ENCODE measurements at places on chromosomes 7 and 10.

GRCh38 chr10:83987216-83987615 lies 152.1 kb upstream of the GHITM start:
- no peak for DNase-seq

DNA sequence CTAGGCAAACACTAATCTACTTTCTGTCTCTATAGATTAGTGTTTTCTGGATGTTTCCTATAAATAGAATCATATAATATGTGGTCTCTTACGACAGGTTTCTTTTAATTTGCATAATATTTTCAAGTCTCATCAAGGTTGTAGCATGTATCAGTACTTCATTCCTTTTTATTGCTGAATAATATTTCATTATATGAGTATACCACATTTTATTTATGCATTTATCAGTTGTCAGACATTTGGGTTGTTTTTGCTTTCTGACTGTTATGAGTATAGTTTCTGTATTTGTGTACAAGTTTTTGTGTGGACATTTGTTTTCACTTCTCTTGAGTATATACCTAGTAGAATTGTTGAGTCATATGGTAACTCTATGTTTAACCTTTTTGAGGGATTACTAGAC lies 48.2 kb downstream of the SHOC2 start:
- no peak for DNase-seq

- no peak for DNase-seq
Observed at GRCh38 chr10:34658934-34659333, 156.2 kb downstream of the PARD3 start.

DNA sequence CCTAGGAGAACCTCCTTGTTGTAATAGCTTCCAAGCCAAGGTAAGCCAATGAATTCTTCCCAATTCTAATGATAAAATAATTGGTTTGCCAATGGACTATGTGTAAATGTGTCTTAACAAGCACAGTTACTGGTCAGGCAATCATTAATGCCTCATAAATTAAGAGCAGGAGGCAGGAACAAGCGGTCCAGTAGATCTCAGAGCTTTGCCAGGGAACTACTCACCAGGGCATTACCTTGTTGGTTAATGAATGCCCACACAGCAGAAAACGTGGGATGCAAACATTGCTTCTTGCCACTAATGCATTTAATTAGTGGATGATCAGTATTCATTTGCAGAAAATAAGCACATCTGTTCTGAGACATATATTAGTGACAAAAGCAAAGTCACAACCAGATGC lies 26.7 kb upstream of the ZNF800 start:
- DNase-seq: no peak

- peak; percentile 84 for DNase-seq
Observed at GRCh38 chr10:110395350-110396283, 90.9 kb upstream of the SMNDC1 start.

DNA sequence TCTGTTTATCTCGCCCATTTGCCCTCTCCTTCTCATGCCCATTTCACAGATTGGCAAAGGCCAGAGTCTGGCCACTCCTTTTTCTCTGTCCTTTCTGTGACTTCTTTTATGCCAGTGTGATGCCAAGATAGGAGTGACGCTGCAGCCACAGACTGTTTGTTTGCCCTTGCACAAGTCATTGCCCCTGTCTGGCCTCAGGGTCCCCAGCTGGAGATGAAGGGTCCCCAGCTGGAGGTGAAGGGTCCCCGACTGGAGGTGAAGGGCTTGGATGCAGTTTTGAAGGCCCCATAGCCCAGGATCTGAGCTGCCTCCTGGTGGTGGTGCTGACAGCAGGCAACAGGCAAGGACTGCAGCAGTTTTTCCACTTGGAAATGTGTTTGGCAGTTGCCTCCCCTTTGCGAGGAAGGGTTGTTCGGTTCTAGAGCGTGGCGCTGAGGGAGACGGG lies 50.8 kb upstream of the SLC29A3 start:
- no peak for DNase-seq

GRCh38 chr7:5352440-5353010 lies 69.8 kb downstream of the SLC29A4 start:
- DNase-seq: no peak

DNA sequence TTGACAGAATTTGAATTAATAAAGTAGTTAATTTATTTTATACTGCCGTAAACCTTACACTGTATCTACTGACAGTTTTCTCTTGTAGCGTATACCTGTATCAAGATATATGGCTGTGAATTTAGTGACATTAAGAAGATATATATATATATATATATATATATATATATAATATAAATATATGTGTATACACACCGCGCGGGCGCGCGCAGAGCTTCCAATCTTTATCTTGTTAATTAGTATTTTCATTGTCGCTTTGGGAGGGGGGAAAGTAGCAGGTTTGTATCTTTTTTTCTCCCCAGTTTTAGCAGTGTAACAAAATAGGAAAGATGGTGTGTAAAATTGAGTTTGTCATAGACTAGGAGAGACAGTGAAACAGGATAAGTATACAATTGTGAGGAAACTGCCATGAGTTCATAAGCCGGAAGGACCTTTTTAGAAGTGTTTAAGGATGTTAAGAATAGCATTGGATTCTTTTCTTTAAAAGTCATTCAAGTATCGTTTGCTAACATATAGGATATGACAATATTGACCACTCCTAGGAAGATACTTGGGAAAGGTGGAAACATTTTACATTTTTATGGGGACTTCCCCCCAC lies 2.0 kb downstream of the PLEKHA1 start:
- no peak for DNase-seq

DNA sequence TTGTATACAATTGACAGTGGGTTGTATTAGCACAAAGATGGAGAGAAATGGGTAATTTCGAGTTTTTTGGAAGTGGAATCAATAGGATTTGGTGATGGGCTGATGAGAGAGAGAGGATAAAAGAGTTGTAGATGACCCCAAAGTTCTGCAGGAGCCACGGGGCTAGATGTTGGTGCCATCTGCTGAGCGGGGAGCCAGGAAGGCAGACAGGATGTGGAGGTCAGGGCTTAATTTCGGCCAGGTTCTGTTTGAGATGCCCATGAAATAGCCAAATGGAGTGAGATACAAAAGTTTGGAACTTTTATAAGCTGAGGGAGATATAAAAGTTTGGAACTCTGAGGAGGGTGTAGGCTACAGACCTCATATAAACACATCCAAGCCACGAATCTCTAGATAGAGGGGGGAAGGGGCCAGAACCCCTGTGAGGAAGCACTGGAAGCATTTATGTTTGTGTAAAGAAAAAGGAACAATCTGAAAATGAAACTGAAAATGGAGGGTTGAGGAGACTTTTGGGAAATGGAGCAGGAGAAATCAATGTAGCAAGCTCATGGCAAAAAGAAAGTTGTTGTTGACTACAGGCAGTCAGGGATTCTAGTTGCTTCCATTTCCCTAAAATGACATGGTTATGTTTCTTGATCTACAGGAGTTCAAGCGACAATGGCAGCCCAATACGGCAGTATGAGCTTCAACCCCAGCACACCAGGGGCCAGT lies 2.2 kb downstream of the GIMAP4 start:
- DNase-seq: no peak

DNA sequence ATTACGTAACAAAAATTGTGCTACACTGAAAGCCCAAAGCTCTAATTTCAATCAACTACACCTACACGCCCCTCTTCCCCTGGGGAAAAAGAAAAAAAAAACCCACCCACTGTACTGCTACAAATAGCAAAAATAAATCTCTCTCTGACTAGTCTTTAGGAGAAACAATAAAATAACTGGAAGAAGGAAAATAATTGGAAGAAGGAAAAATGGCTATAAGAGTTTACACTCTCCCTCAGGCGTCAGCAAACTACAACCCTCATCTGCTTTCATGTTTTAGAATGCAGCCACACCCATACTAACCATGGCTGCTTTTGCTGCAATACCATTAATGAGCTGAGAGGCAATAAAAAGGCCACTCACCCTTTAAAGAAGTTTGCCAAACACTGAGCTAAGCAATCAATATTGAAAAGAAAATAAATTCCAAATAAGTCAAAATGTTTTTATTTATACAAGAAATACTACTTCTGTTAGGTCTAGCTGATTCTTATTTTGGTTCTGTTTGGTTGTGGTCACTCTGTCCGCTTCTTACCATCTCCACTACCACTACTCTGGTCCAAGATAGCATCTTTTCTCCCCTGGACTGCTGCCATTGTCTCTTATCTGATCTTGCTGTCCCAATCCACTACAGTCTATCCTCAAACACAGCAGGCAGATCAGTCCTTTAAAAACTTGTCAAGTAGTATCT lies 3.8 kb downstream of the MINDY3 start:
- peak; percentile 49 for DNase-seq

- no peak for DNase-seq
Observed at GRCh38 chr10:117710181-117710798, 167.7 kb downstream of the EMX2 start.

DNA sequence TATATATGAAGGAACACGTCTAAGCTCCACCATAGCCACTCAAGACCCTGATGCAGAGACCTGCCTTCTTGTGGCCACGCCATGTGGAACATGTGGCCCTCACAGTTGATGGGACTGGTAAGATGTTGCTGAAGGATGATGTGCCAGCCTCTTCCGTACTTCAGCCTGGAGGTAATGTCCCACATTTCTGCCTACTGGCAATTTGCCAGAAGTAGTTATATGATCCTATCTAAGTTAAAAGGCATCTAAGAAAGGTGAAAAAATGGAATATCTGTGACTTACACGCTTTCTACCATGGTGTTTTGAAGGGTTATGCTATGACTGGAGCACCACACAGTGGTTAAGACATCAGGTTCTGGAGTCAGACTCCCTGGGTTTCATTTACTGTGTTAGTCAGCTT lies 948.7 kb upstream of the GHITM start:
- DNase-seq: no peak

GRCh38 chr7:10128748-10129147 lies 844.9 kb upstream of the PHF14 start:
- no peak for DNase-seq

- no peak for DNase-seq
Observed at GRCh38 chr10:18687195-18687594, 28.0 kb downstream of the ARL5B start.

- no peak for DNase-seq
Observed at GRCh38 chr7:18400726-18401125, 94.8 kb upstream of the HDAC9 start.

DNA sequence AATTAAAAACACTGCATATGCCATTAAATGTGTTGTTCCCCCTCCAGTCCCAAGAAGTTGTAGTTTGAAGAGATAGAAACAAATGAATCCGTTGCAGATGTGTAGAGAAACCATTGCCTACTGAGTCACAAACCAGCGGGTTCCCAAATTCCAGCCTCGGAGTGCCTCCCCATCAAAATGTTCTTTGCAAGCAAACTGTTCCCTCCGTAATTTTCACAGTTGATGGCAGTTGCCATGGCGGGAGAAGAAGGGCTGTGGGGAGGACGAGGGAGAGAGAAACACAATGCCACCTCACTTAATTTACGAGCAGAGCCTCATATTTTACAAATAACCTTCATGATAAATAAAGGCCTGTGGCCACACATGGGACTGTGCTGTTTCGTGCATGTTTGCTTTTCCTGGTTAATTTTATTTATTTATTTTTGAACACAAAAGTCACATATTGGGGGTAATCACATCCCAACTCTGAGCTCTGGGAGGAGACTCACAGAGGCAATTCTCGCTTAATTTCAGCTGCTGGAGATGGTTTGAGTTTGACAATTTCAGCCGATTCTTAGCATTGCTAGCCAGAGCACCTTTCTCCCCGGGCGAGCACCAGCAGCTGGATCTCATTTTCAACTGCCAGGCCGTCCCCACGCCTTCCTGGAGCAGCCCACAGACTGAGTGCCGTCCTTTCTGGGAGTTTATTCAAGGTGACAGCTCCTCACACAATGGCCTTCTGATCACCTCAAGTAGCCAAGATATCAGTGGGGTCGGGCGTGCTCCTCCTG lies 1084.2 kb downstream of the KCNMA1 start:
- no peak for DNase-seq

- DNase-seq: no peak
Observed at GRCh38 chr7:30739691-30740090, 12.2 kb upstream of the INMT start.

GRCh38 chr7:22137466-22137865 lies 191.8 kb upstream of the CDCA7L start:
- no peak for DNase-seq

- no peak for DNase-seq
Observed at GRCh38 chr7:98515201-98515600, 101.9 kb upstream of the NPTX2 start.

DNA sequence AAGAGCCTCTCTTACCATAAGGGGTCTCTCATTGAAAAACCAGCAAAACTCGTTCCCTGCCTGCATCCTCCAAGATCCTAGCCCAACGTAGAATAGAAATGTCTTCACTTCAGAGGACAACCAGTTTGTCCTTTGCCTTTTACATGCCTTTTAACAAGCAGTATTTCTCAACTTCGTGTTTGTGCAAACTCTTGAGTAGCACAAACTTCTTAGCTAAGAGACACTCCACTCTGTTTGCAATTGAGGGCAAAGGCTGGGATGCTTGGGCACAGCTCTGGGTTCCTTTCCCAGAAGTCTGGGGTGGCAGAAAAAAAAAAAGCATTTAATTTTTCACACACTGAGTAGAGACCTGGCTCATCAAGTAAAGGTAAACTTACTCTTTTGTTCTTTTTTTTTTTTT lies 19.5 kb upstream of the KCTD7 start:
- DNase-seq: no peak

- no peak for DNase-seq
Observed at GRCh38 chr10:17426263-17426750, 28.1 kb downstream of the ST8SIA6 start.

DNA sequence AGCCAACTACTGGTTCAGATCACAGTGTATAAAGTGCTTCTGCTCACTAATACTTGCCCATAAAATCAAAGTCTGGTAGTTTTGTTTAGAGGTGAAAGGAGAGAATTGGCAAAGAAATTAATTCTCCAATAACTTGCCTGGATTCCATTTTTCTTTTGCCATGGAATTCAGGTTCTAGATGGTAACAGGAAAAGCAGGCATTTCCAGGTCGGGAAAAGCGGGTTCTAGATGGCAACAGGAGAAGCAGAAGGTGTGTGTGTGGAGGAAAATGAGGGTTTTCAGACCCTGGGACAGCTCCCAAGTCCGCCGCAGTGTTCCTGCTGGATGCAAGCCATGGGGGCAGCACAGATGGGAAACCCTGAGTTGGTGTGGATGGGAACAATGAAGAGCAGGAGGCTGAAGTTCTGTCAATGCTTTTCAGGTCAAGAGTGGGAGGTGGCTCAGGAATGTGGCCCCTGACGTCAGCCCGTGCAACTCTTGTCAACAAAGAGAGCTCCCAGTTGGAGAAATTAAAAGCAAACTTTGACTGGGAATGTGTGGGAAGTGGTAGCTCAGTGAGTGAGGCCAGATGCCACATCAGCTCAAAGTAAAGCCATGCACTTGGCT lies 696.7 kb downstream of the LRMDA start:
- peak; percentile 5 for DNase-seq

DNA sequence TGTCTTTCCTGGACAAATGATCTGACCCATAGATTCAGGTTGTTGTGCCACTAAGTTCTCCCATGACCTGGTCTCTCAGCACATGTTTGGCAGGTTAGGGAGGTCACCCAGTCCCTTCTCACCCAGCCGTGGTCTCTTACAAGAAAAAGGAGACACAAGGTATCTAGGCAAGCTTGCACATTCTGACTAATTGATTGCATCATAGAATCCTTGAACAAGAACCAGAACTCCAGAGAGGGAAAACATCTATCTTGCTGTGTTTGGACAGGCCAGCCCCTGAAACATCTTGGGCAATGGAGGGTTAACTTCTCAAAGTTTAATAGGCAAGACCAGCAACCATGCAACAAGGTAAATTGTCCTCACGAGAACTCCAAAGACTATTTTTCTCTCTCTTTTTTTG lies 8.5 kb upstream of the HK1 start:
- DNase-seq: peak; percentile 23

- DNase-seq: no peak
Observed at GRCh38 chr7:151137791-151138152, 29.7 kb downstream of the GBX1 start.
